ENCODE measurements at places on chromosomes 2 and 18. TPM values are rescaled to one million over a fixed set of nuclear protein-coding genes. Genes with fewer than 3 reads are reported as not detected.

The GPBAR1 gene
- total RNA-seq = not detected

The BMP10 gene
- total RNA-seq = not detected

The ASB18 gene
- not detected for total RNA-seq

The VWC2L gene
- not detected for total RNA-seq

DNA sequence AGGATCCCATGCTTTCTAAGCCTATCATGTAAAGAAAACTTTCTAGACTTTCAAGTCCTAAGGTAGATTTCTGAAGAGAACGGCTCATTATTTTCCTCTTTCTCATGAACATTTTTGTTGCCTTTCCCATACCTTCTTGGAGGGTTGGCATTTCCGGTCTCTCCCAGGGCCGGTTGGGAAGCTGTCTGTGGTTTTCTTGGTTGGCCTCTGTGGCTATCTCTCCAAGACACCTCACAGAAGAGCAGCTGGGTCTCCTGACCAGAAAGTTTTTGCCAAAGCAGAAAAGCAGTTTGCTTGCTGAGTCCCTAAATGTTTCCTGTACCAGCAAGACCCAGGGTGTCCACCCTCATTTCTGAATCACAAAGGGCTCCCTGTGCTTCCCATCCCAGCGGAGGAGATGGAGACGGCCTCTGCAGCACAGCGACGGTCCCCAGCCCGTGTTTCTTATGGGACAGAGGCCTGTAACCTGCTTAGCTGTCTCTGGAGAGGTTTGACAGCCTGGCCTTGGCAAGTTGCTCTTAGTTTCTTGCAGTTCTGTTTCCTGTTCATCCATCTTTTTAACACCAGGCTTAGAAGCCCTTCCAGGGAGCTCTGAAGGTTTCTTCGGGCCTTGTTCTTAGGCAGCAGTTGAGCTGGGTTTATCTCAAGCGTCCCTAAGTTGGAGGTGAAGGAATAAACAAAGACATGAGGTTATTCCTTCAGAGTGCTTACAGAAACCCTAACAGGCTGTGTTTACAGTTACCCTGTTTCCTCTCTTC is 39.8 kb downstream of the GREB1 start:
- peak; percentile 77 for DNase-seq

DNA sequence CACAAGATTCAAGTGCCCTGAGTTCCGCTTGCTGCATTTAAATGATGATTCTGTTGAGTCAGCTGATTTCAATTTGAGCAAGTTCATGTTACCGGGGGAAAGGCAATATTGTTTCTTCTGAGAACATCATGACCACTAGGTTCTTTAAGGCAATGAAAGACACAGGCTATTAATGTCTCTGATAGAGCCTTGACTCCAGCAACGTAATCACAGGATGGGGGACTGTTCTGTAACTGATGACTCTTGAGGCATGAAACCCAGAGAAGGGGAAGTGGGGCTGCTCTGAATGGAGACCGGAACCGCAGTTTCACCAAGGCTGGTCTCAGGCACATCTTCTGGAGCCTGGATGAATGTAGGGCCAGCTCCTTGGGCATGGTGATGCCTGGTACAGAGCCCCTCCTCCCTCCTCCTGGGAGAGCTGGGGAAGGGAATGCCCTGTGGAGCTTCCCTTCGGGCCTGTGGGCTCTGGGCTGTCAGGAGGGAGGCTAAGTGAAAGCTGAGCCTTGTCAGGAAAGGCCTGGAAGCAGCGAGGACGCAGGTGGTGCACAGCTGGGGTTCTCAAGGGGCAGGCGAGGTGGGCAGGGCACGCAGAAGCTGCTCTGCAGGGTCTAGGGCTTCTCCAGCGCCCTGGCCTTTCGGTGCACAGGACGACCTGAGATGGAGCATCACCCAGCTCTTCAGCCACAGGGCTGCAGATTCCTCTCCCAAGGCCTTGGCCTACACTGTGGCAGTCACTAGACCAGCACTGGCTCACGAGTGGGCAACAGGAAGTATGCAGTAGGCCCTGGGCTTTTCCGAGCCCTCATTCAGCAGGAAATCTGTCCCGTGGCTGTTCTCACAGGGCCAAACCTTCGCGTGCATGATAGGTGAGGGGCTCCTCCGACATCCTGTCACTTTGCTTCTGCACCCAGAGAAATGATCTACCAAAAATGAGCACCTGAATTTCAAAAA is 36.6 kb upstream of the PRLH start:
- DNase-seq = no peak

- DNase-seq = peak; percentile 61
Observed at GRCh38 chr2:9675415-9676351, 44.9 kb upstream of the YWHAQ start.

DNA sequence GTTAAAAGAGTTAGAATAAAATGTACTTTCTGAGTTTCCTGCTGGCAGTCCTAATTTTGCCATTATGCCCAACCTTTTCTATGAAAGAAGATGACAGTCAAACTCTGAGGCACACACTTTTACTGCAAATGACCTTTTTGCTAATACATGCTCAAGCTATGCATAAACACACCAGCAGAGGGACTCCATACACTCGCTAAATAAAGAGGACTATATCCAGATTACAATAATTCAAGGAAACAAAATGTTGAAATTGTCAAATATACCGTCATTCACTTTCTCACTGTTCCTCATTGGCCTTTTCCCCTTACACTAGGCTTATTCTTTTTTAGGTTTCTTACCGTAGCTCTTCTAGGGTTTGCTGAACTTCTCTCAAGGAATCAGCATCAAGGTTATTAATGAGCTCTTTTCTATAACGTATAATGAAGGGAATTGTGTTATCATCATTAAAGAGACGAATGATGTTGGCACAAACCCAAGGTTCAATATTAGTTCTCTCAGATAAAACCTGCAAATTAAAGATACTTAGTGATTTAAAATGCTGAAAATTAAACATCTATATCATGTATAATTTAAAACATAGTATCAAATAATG is 25.7 kb downstream of the SRBD1 start:
- no peak for DNase-seq

DNA sequence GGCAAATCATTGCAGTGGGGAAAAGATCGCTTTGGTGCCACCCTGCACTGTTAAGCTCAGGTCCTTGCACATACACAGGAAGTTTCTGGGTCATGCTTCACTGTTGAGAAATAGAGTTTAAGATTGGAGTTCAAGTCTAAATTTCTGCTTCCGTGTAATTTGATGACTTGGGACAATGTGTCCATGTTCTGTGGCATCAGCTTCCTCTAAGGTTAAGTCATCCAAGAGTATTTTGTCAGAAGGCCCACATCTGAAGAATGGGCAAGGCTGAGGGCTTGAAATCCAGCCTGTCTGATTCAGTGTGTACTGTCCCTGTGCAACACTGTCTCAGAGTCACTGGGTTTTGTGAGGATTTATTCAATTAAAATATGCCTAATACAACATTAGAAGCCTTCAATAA is 880.7 kb downstream of the SUCLG1 start:
- DNase-seq = no peak

- no peak for DNase-seq
Observed at GRCh38 chr2:71605781-71606241, 152.4 kb downstream of the DYSF start.

GRCh38 chr2:61626827-61627226 is 88.7 kb upstream of the XPO1 start:
- DNase-seq = peak; percentile 4

- DNase-seq = no peak
Observed at GRCh38 chr2:32227492-32227891, 37.2 kb downstream of the NLRC4 start.

DNA sequence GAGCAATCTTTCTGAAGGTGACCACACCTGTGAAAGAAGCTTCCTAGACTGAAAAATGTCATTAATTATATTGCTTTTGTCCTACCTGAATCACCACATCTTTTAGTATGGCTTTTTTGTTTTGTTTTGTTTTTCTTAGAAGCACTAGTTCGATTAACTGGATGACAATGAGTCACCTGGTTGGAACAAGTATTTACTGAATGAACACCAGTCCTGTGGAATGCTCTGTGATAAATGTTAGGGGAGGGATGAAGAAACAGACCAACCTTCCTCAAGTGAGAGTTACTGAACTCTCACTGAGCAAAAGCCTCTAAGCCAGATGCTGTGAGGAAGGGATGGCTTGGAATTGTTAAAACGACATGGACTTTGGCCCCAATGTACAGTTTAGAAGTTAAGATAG is 26.8 kb upstream of the DCC start:
- DNase-seq = no peak

- no peak for DNase-seq
Observed at GRCh38 chr2:36859366-36859792, 107.0 kb downstream of the STRN start.

- no peak for DNase-seq
Observed at GRCh38 chr2:227642656-227643055, 23.9 kb upstream of the SCYGR5 start.

DNA sequence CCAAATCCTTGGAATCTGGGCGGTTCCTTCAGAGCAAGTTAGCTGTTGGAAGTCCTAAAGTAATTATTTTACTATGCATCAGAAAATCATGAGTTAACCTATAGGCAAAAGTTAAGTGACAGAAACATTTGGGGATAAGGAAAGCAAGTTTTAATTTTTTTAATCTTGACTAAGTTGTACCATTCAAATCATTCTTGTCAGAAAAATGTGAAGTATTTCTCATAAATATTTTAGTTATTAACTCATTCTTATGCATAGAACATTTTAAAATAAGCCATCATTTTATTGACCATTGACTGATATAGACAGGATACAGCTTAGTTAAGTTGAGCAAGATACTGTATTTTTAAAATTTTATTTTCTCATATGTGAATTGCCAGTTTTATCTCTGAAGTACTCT is 98.2 kb upstream of the FOSL2 start:
- no peak for DNase-seq

DNA sequence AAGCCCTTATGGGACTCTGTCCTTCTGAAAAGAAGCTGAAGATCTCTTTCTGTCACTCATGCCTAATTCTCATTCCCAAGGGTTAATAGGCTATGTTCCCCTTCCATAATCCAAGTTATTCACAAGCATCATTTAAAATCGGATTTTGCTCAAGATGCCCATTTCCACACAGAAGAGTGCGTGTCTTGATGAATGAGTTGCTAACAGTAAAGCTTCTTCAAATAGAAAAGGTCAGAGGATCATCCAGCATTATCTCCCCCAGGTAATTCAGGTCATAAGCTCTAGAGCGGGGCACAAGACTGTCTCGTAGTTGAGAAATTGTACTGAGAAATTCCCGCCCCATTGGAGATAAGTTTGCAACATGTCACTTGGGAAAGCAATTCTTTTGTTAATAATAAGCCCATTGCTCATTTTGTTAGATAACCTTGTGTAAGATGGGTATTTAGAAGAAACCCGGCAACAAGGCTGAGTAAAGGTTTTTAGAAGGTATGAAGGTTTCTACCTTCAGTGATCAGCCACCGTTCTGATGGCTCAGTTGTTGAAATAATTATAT is 290.7 kb upstream of the EPAS1 start:
- DNase-seq = no peak

GRCh38 chr2:207766697-207767460 is 2.8 kb downstream of the FZD5 start:
- DNase-seq = no peak

- peak; percentile 92 for DNase-seq
Observed at GRCh38 chr2:26244309-26245230, at the start of the genes HADHA and HADHB. HADHA (minus strand) TSS chr2:26244632; CDS start chr2:26244596, 36 bp downstream. HADHB (plus strand) TSS chr2:26244939; CDS start chr2:26254255, 9,316 bp downstream.

DNA sequence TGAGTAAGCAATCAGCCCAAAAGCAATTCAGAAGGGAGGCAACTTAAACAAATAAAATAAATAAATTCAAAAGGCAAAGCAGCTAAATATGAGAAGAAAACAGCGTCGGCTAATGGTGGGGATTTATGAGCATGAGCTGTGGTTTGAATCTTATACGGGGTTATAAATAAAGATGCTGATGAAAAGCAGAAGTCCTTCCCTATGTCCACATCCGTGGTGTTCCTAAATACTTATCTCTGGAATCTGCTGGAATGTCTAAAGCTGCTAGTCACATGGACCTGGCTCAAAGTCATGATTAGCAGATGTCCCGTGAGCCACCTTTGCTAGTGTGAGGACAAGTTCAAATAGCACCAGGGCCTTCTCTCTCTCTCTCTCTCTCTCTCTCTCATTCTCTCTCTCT is 33.8 kb downstream of the SMIM21 start:
- no peak for DNase-seq

Data from MG63 (cell line).